Activated effector memory CD4-positive, alpha-beta T cell treated with Interleukin-2 at 50 U/mL for 16 hours (primary cell): ENCODE measurements at places on chromosomes 4 and X.

GRCh38 chr4:79050541-79050880, 111.3 kb upstream of the PAQR3 start:
- DNase-seq: no peak

GRCh38 chrX:1134156-1134555, 78.3 kb downstream of the CRLF2 start:
- DNase-seq: no peak

- DNase-seq: no peak
Measured at GRCh38 chr4:94237271-94237670, 29.6 kb downstream of the SMARCAD1 start.

GRCh38 chr4:146063143-146063542, 112.4 kb upstream of the LSM6 start:
- DNase-seq: no peak

GRCh38 chrX:55159551-55159950, 60.6 kb upstream of the PAGE5 start:
- DNase-seq: no peak

GRCh38 chrX:134459683-134460004, 321 bp upstream of the HPRT1 start:
- no peak for DNase-seq

DNA sequence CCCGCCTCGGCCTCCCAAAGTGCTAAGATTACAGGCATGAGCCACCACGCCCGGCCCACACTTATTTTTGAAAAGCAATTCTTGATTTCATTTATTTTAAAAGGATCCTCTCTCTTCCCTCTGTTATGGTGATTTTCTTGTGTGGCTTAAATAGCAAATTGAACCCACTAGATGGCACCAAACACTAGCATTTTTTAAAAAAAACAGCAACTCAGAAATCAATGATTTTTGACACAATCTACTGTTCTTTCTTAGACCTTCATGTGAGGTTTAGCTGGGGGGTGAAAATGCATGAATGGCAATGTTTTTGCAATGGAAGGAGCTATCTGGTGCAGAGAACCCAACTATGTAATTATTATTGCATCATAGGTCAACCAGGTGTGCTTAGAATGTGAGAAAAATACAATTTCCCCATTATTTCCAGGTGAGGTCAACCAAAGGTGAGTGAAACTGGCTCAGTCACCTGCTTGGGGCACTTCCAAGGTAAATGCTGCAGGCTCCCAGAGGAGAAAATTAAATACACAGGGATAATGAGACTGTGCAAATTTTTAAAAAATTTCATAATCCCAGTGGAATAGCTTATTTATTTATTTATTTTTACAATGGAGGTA, 226.7 kb upstream of the PRKX start:
- no peak for DNase-seq
